ENCODE measurements at places on chromosomes 5 and 9.

- no peak for DNase-seq
These were observed 2.0 kb downstream of the AK1 start for GRCh38 chr9:127875306-127875966.

GRCh38 chr5:101904736-101905135 lies 391.3 kb downstream of the SLCO4C1 start:
- no peak for DNase-seq

DNA sequence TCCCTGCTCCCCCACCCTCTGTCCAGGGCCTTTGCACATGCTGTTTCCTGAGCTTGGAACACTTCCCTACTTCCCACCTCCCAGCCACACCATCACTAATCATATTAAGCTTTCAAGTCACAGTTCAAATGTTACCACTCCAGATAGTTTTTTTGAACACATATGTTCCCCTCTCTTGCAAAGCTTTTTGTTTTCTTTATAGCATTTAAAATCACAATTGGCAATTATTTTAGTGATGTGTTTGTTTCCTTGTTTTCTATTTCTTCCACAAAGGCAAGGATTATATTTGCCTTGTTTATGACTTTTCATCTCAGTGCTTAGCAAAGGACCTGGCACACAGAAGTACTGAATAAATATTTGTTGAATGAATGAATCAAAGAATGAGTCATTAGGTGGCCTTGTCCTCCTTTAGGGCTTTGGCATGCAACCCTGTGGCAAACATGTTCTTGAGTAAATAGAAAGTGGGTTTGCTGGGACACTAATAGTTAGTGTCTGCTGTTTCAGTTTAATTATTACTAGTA lies 386.8 kb downstream of the FGF10 start:
- DNase-seq, result no peak

DNA sequence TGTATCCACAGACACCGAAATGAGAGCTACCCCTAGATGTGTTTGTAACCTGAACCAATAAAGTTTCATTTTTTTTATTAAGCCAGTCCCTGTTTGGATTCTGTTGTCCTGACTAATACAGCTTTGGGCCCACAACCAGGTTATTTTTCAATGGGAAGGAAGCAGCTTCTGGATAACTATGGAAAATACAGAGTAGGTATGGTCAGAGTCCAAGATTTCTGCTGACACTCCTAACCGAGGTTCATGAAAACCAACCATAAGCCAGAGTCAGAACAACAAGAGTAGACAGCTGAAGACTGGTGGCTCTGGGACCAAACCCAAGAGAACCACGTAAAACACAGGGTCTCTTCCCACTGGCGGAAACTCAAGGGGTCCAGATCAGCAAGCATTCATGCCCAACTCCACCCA lies 10.8 kb downstream of the KLF9 start:
- no peak for DNase-seq

DNA sequence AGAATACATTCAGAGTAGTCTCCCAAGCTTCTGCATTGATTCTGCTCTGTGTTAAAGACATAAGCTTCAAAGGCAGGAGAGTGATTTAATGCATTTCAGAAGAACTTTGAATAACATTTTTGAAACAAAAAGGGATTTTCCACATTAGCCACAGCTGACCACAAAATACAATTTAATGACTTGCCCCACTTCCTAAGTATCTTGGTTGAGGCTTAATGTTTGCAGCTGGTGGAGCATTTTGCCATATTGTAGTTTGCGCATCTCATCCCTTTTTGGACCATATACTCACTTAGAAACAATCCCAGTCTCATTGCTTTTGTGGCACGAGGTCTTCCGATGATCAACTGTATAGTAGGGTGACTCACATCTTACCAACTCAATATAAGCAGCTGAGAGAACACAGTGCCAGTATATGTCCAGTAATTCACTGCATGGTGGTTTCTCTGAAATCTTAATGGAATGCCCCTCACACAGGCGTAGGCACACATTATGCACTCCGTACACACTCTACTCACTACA lies 455.8 kb upstream of the PTGER4 start:
- DNase-seq, result no peak

DNA sequence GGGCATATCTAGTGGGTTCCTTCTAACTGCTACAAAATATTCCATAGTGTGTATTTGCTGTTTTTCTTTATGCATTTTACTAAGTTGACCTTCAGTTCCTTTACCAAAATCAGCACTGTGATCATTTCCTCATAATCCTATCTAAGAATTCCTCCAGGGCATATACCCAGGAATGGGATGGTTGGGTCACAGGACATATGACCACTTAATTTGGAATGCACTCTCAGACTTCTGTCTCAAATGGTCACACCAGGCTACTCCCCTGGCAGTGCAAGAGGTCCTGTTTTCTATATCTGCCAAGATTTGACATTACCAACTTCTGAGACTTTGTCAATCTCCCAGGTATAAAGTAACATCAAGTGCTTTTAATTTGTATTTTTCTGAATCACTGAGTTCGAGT lies 63.9 kb downstream of the ADAMTS12 start:
- DNase-seq, result no peak

All from left kidney (tissue), 8 donors.